Neural progenitor cell (in vitro differentiated cells): ENCODE measurements at places on chromosomes 1 and 21. TPM values are rescaled to one million over a fixed set of nuclear protein-coding genes. Genes with fewer than 3 reads are reported as not detected.
A peak's percentile ranks its signal among the peaks of the same experiment; 100 is the strongest.

GRCh38 chr21:37855647-37856625 is 60.3 kb downstream of the KCNJ6 start:
- H3K4me1 ChIP-seq, result peaks cover 10% of the 10 kb centered on the region
- no peaks in the 10 kb centered on the region for H3K36me3 ChIP-seq
- no peak overlapping the region for H3K27ac ChIP-seq
- no peaks in the 10 kb centered on the region for H3K27me3 ChIP-seq
- peak; percentile 9 for DNase-seq

DNA sequence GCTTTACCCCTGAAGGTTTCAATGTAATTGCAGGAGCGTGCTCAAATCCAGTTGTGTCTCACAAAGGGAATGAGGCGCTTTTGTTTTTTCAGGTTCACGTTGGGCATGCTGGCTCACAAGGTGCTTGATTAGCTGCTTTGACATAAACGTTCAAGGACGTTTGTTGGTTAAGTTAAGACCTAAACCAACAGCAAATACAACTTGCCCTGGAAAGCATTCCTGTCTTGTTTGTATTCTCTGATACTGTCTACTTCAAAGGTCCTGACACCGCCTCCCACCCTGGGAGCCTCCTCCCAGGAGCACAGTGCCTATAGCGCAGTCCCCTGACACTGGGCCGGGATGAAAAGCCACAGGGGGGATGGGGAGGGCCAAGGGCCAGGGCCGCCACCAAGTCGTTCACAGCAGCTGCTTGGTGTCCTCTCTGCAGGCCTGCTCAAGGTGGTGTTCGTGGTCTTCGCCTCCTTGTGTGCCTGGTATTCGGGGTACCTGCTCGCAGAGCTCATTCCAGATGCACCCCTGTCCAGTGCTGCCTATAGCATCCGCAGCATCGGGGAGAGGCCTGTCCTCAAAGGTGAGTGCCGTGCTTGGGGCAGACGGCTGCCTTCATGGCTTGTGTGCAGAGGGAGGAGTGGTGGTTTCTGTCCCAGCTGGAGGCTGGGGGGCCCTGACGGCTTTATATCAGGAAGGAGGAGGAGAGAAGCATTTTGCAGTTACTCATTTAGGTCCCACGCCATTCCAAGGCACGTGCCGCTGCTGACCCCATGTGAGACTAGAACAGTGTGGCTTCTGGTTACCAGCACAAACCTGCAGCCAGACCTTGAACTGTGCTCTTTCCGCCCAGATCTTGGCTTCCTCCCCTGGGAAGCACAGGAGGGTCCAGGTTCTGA is 6.1 kb downstream of the FAM3B start:
- no peaks in the 10 kb centered on the region for H3K4me1 ChIP-seq
- no peak for DNase-seq
- H3K36me3 ChIP-seq, result no peaks in the 10 kb centered on the region
- H3K4me3 ChIP-seq, result no peak overlapping the region
- peaks cover 9% of the 10 kb centered on the region for H3K27me3 ChIP-seq

GRCh38 chr1:97457446-97458089 is 463.3 kb downstream of the DPYD start:
- no peaks in the 10 kb centered on the region for H3K4me1 ChIP-seq
- H3K4me3 ChIP-seq, result no peak overlapping the region
- H3K27me3 ChIP-seq, result no peaks in the 10 kb centered on the region
- no peaks in the 10 kb centered on the region for H3K36me3 ChIP-seq
- H3K27ac ChIP-seq, result no peak overlapping the region

- no peak for DNase-seq
- H3K27me3 ChIP-seq, result no peaks in the 10 kb centered on the region
- no peaks in the 10 kb centered on the region for H3K36me3 ChIP-seq
- no peak overlapping the region for H3K4me3 ChIP-seq
Measured at GRCh38 chr1:162626094-162626493, 6.2 kb upstream of the DDR2 start.

GRCh38 chr1:32060914-32061313 is 11.8 kb upstream of the TMEM39B start:
- H3K27ac ChIP-seq, result peak overlapping the region; percentile 81
- peaks cover 12% of the 10 kb centered on the region for H3K36me3 ChIP-seq

GRCh38 chr1:24855474-24855873 is 74.6 kb downstream of the RUNX3 start:
- no peak overlapping the region for H3K27ac ChIP-seq
- no peak for DNase-seq
- no peaks in the 10 kb centered on the region for H3K27me3 ChIP-seq
- no peaks in the 10 kb centered on the region for H3K36me3 ChIP-seq
- H3K4me1 ChIP-seq, result no peaks in the 10 kb centered on the region

GNAT2 gene
- total RNA-seq, result 0.25 TPM in 1 of 2 replicates, not detected in the other

ZFP69 gene
- total RNA-seq, result 6.0 and 8.9 TPM in 2 replicates
